ENCODE measurements at places on chromosomes 13 and 19.

DNA sequence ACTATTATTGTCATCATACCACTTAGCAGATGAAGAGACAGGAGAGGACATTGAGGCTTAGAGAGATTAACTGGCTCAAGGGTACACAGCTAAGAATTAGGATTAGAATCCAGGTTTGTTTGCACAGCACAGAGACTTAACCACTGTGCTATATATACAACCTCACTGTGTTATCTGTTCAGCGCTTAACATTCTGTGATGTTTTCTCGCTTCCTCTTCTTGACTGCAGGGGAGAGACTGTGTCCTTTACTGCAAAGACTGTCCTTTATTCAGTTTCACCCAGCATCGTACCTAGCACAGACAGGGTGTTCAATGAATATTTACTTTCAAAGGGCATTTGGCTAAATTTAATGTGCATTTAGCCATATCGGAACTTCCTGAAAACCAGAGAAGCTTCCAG is 54.9 kb upstream of the PCDH8 start:
- DNase-seq = no peak

DNA sequence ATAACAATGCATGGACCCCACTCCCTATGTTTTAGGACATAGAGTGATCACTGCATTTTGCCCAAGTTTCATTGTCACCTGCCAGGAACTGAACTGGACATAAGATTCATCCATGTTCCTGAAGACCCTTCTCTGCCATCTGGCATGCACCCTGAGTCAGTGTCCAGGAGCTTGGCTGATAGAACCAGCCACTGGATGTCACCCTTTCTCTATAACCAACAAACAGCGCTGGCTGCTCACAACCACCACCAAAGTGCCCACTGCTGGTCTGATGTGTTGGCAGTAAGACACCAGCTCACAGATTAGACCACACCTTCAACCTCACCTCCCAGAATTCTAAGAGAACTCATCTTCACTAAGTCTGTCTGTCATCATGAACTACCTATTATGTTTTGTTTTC is 333.4 kb downstream of the ITGBL1 start:
- no peak for DNase-seq

- DNase-seq = peak; percentile 43
These were observed 106.8 kb downstream of the NHLRC3 start for GRCh38 chr13:39144941-39145533.

GRCh38 chr13:101424381-101425155 is 8.3 kb upstream of the NALCN start:
- DNase-seq = peak; percentile 66

- DNase-seq = no peak
These were observed 7.5 kb downstream of the ARL11 start for GRCh38 chr13:49635599-49636433.

DNA sequence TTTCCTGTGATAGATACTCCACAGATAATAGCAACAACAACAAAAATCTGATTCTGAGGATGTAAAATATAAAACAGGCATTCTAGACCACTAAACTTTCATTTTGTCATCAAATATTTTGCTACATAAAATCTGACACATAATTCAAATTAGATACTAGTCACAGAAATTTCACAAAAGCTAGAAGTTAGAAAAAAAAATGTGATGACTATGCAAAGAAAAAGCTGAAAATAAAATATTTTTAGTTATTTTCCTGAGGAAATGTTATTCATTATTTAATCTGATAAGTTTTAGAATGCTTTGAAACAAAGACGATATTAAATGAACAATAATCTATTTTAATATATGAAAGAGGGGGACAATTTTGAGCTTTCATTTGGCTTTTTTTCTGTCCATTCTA is 357.2 kb downstream of the SLITRK6 start:
- no peak for DNase-seq

DNA sequence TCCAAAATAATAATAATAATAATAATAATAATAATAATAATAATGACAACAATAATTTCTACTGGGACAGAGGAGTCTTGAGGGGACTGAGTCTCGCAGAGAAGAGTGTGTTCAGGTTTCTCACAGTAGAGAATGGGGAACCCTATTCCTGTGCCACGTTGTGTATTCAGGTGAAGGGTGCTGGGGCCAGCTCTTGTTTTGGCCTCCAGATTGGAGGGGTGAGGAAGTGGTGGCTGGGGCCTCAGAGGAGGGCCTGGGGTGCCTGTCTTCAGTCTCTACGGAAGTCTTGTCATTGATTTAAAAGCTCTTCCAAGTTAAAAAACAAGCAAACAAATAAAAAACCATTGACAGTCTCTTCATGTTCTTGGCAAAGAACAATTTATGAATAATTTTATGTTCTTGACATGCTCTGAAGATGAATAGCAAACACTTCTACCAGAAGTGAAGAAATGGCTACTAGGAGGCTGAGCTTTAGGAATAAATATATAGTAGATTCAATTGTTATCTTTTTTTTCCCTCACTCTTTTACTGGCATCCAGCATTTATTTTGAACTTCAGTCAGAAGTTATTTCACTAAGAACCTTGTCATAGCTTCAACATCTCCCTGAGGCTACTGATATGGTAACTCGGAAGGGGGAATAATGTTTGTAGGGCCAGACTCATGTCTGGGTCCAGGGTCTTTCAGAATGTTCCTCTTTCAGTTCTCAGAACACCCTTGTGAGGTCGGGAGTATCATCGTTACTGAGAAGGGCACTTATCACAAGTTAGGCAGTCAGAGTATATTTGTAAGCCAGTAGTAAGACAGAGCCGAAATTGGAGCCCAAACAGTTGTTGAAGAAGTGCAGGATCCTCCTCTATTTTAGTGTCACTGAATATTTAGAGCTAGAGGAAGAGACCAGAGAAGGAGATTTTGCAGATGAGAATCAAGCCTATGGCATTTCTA is 13.1 kb downstream of the LRCH1 start:
- no peak for DNase-seq

- no peak for DNase-seq
These were observed 8.6 kb downstream of the CRB3 start for GRCh38 chr19:6472713-6473112.

DNA sequence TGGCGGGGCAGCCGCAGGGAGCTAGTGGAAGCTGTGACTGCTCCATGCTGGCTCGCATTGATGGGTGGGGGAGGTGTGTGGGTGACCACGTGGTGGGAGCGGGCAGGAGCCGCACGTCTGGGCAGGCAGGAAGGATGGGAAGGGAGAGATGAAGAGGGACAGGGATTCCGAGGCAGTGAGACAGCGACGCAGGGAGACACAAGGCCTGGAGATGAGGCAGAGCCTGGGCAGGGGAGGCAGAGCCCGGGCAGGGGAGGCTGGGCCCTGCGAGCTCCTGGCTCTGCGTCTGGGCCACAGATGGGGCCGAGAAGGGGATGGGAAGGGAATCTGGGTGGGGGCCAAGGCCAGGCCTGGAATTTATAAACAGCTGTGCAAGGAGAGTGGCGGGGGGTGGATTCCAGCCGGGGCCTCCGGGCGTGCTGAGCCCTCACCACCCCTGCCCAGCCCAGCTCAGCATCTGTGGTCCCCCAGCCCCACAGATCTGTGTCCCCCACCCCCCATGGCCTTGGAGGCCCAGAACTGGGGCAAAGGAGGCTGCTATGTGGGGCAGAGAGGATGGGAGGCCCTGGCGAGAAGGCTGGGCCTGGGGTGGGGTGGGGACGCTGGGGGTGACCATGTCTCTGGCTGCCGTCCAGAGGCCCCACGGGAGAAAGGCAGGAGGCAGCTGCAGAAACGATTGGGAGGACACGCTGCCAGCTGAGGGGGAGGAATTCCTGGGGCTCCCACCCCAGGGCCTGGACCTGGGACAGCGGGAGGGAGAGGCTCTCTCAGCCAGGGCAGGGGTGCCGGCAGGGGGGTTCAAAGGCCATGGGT is 6.0 kb downstream of the EHD2 start:
- DNase-seq = no peak
